ENCODE measurements at places on chromosomes 1 and 21.

DNA sequence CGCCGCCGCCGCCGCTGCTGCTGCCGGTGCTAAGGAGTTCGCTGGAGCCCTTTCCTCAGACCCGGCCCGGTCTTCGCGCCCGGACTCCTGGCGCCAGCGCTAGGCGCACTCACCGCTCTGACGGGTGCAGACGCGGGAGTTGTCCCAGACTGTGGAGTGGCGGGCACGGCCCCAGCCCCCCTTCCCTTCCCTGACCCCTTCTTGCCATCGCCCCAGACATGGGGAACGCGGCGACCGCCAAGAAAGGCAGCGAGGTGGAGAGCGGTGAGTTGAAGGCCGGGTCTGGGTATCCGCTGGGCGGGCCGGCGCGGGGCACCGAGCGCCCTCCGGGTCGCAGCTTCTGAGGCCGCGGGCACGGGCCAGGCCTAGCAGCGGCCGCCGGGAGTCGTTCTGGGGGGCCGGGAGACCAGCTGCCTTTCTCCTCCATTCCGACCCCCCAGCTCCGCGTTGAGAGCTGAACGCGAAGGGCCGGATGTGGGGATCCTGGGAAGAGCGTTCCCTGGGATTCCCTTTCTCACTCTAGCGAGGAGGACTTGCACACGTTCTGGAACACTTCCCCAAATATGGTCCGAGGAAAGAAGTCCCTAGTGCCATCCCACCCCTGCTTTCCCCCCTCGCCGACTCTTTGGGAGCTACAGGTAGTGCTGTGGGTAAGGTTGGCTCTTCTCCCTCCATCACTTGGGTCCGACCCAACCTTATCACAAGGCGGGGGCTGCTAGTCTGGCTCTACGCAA, 65.8 kb upstream of the PRKACB start:
- DNase-seq = no peak

DNA sequence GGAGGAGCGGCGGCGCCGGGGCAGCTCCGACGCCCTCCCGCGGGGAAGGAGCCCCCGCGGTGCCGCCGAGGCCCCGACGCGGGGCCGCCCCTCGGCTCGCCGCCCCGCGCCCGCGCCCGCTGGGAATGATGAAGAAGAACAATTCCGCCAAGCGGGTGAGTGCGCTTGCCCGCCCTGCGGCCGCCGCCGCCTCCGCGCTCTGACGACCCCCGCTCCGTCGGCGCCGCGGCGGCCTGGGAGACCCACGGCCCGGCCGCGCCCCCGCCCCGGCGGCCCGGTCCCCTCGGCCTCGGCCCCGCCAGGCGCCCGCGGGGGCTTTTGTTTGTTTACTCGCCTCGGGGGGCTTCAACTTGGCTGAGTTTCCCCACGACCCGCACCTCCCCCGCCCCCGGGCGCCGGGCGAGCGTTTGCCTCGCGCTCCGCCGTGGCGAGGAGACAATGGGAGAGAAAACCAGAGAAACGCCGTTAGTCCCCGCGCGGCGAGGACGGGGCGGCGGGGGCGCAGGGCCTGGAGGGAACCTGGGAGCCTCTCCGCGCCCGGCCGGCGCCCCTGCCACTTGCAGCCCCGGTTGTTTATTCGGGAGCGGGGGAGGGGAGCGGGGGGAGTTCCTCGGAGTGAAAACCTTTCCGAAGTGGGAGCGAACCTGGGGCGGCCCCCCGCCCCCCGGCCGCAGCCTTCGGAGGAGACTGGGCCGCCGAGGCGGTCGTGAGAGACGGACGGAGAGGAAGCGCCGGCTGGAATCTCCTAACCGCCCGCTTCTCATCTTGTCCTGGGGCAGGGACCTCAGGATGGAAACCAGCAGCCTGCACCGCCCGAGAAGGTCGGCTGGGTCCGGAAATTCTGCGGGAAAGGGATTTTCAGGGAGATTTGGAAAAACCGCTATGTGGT, 661 bp downstream of the PLEKHO1 start:
- DNase-seq = no peak

DNA sequence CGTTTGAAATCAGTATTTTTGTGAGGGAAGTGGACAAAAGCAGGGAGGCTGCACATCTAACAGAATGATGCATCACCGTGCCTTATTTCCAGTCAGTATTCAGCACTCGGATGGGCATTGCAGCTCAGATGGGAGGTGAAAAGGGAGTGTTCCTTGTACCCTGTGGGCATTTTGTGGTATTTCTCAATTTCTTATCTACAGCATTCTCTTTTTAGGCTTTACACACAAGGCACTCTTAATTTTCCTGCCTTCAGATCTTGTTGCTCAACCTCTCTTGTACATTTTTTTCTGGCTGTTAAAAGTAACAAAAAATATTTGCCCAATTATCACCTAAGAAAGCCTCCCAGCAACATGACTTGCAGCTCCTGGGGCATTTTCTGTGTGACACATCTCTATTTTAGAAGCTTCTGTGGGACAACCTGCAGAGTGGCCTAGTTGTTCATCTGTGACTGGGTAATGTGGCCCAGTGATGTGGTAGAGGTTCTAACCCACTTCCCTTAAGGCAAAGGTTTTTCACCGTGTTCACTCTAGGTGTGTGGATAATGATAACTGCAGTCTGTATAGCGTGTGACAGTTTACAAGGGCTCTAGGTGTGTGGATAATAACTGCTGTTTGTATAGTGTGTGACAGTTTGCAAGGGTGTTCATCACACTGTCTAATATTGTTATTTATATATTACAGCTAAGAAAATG, 257.2 kb downstream of the PTGER3 start:
- DNase-seq = no peak

- no peak for DNase-seq
These were observed 62.8 kb downstream of the RGS13 start for GRCh38 chr1:192698731-192699130.

DNA sequence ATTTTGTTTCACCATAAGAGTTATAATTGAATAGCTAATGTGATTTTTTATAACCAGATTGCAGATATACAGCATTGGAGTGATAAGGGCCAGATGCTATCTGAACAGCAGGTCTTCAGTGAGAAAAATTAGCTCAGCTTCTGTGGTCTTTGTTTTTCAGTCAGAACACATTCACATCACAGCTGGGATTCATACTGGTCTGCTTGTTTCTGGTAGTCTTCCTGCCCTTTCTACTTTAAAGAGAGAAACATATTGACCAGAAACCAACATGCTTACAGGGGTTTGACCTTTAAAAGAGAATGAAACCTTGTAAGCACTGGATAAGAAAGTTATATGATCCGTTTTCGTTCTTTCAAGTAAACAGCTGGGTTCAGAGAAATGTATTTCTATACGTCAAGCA, 213.7 kb upstream of the TMPRSS15 start:
- DNase-seq = no peak
